ELF-1 (cell line): ENCODE measurements at places on chromosomes 16 and 17.

DNA sequence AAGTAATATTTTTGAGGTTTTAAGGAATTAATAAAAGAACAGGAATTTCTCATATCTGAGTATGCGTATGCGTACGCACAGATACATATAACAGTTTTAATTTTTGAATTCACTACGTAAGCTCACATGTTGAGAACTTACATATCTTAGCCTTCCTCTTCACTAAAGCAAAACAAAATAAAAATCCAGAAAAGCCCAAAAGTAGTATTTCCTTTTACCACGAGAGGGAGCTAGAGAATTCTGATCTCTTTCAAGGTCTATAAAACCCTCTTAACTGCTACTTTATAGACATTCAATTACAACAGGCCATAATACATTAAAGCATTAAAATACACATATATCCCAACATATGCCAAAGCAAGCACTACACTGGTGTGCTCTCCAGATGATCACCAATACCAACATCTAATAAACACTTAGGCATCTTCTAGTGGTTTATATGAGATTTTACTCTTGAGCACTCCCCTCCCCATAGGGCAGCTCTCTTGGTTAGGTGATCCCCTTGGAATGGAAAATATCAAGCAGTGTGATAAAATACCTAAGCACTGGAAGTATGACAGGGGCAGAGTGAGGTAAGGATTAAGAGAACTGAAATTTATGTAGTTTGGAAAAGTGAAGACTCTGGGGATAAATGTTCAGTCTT is 94.0 kb downstream of the SKAP1 start:
- DNase-seq = peak; percentile 27

DNA sequence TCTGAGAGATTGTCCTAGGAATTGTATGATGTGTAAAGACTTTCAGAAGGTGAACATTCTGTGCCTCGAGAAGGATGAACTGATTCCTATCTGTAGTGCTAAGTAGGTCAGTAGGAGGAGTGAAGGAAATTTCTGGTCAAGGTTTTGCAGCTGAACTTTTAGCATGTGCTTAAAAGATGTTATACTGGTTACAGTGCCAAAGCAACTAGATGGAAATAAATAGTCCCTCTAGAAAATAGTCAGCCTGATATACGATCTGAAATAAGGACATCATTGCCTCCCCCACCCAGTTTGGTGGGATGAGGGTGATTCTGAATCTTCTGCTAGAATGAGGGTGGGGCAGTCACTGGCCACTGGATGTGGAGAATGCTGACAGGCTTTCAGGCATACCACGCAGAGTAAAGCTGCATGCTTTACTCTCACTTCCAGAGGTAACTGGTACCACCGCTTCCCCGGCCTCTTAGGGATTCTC is 57.2 kb upstream of the VPS4A start:
- no peak for DNase-seq

GRCh38 chr16:73049091-73049490 is 1.2 kb upstream of the ZFHX3 start:
- no peak for DNase-seq

DNA sequence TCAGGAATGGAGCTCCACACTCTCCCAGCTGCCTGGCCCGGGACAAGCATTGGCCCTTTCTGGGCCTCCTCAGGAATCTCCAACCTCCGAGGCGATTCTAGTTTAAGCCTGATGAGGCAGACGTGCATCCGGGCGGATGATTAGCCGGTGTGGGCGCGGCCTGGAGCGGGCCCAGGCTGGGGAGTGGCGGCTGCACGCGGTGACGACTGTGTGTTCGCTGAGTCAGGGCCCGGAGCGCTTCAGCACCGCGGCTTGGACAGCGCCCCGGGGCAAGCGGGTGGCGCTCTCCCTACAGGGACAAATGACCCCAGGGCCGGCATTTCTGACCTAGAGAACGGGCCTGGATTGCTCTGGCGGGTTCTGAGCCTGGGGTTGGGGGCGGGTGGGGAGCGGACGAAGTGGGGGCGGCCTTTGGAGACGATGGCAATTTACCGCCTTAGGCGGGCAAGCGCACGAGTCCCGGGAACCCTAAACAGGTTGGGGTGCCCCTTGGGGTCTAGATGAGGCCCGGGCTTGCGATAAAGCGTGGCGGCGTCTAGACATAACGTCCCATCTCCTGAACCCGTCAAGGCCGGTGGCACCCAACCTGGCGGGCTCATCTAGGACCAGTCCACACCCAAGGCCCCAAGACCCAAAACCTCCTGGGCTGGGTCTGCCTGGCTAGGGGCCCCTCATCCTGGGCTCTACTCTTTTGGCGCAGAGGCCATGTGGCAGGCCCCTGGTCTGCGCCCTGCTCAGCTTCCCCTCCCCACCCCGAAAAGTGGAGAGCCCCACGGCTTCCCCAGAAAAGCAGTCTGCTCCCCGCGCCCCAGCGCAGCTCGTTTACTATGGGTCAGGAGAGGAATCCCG is 22.3 kb upstream of the ZNHIT3 start:
- DNase-seq = peak; percentile 97

- no peak for DNase-seq
Observed at GRCh38 chr16:2005646-2006045, 4.0 kb downstream of the ZNF598 start.

GRCh38 chr17:65604070-65604469 is 42.6 kb upstream of the AXIN2 start:
- no peak for DNase-seq

GRCh38 chr16:20214401-20214800 is 112.9 kb downstream of the GP2 start:
- no peak for DNase-seq

DNA sequence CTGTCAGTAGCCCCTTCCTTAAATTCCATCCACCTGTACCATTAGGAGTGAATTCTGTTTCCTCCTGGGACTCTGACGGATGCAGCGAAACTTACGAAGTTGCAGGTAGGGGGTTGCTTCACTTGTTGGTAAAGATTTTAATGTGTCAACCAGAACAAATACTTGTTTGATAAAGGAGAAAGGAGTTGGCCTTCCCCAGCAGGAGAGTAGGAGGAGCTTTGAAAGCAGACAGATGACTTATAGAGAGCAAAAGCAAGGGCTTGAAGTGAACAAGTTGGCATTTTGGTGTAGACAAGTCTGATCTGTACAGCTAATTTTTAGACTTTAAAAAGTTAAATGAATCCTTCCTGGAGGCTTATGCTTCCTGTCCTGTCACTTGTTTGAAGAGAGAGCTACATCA is 38.1 kb upstream of the PMFBP1 start:
- DNase-seq = no peak
